Stimulated activated CD4-positive, alpha-beta T cell treated with anti-CD3 and anti-CD28 coated beads, TNF-alpha, amount 100 ng/mL, for 1 hour (primary cell): ENCODE measurements at places on chromosomes 6 and 20.

DNA sequence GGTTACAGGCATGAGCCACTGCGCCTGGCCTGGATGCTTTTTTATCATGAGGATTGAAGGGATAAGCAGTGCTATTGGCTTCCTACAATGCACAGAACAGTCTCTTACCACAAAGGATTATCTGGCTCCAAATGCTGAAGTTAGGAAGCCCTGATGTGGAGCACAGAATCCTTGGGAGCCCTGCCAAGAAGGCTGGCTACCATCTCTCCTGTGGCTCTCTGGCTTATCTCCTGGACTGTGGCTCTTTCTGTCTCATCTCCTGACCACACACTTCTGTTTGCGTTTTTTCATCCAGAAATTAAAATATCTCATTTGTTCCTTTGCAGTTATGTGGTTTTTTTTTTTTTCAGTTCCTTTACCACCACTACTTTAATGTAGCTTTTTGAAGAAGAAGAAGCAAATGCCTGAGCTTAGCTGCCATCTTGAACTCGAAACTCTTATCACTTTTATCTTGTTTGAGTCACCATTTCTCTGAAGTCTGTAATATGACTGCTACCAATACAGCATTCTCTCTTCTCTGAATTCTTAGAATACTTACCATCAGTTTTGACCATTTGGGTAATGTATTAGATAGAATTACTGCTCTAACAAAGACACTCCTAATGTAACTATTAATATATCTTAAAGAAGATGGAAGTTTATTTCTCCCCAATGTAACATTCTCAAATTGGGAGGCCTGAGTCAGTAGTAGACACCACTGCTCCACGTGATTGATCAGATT is 1044.7 kb downstream of the KIF16B start:
- no peak for DNase-seq

- no peak for DNase-seq
These were observed 8.5 kb upstream of the RHAG start for GRCh38 chr6:49645139-49645538.

DNA sequence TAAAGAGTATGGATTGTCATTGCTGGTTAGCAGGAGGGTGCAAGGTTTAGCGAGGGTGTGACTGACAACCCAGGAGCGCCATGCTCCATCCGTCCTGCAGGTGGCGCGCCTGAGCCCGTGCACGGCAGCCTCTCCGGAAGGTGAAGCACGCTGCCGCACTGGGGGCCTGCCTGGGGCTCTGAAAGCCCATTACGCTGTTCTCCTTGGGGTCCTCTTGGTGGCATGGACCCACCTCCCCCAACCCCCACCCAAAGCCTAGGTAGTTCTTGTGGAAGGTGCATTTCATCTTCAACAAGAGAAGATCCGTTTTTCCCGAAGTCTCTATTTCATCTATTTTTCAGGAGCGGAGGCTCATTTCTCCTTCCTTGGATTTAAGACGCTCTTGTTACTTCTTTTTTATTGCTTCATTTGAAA is 197.4 kb upstream of the KCNG1 start:
- DNase-seq: peak; percentile 51

- DNase-seq: no peak
These were observed 198.1 kb upstream of the NRSN1 start for GRCh38 chr6:23927935-23928334.

GRCh38 chr20:59823030-59823423 is 110.4 kb downstream of the SYCP2 start:
- no peak for DNase-seq

DNA sequence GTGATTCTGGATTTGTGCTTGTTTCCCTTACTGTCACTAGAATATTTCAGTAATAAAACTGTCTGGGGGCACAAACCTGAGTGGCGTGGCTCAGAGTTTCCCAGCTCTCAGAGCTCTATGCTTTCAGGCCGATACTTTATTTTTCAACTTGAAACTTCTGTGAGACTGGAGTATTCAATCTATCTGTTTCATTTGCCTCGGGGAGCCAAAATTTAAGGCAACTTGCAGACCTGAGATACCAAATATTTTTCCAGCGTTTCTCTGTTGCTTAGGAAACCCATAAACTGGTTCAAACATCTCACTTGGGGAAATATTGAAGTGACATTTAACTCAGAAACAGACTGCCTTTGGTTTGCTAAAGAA is 74.7 kb downstream of the SOBP start:
- no peak for DNase-seq

- no peak for DNase-seq
These were observed 40.6 kb upstream of the PCMTD2 start for GRCh38 chr20:64214952-64215351.

GRCh38 chr6:169858935-169859351 is 107.5 kb downstream of the ERMARD start:
- DNase-seq: no peak

DNA sequence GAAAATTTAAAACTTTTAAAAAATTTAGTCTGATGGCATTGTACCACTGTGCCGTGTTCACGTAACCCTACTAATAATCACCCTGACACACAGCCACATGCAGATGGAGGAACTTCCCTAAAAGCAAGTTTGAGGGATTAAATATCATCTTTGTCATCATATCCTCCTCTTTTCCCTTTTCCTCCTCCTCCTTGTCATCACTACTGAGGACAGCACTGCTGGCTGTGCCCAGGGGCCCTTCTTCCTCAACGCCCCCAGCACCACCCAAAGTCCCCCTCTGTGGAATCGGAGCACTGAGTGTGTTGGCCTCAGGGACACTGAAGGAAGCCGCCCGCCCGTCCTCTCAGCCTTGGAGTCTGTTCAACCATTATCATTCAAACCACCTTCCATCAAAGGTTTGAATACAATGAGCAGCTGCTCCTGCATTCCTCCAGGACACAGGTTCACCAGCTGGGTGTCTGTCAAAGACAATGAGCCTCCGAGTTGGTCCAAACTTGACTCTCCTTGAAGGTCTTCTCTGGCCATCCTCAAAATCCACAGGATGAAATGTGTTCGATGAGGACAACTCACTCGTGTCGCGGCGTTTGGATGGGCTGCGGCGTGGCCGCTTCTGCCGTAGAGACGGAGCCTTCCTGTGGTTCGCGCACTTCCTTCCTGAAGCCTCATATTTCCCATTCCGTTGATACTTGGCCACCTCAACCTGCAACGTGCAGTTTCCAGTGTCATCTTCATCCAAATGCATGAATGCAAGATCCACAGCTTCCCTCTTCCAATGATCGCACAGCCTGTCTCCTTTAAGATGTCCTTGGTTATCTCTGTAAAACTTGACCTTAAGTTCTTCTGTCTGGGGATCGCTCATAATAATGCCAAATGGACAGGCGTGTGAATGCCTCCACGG is 23.3 kb downstream of the NQO2 start:
- DNase-seq: no peak

GRCh38 chr20:11182720-11183119 is 508.9 kb upstream of the JAG1 start:
- no peak for DNase-seq

DNA sequence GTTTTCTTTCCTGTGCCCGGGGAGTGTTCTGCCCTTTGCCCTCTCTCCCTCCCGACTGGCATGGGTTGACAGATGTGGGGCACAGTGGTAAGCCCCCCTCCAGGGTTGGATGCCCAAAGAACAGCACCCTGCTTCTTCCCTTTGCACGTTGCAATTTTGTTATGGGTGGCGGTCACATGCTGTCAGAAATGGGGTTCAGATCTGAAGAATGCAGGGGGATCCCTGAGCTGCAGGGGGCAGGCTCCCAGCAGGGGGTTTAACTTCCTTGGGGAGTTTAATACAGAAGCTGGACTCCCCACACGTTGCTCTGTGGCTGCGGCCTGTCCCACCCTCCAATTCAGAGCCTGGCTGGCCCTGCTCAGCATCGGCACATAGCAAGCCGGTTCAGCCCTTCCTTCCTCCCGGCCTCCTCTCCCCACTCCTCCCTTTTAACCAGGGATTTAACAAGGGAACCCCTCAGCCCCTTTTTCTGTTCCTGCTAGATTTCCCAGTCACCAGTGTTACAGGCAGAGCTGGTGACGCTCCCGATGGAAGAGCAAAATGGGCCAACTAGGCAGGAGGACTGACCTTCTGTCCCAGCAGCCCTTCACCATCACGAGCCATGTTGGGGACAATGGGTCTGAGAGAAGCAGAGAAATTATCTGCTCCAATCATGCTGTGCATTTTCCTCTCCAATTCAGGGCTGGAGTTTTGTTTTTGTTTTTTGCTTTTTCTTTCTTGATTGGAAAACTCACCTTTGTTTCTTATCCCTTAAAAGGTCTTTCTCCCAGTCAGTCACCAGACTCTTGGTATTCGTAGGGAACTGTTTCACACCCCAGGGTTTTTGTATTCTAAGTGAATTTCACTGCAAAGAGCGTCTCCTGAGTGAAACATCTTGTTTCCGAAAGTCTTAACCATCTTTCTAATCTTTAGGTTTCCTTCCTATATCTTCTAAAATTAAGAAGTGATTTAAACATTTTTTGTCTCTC is 6.8 kb downstream of the FOXF2 start:
- DNase-seq: no peak

DNA sequence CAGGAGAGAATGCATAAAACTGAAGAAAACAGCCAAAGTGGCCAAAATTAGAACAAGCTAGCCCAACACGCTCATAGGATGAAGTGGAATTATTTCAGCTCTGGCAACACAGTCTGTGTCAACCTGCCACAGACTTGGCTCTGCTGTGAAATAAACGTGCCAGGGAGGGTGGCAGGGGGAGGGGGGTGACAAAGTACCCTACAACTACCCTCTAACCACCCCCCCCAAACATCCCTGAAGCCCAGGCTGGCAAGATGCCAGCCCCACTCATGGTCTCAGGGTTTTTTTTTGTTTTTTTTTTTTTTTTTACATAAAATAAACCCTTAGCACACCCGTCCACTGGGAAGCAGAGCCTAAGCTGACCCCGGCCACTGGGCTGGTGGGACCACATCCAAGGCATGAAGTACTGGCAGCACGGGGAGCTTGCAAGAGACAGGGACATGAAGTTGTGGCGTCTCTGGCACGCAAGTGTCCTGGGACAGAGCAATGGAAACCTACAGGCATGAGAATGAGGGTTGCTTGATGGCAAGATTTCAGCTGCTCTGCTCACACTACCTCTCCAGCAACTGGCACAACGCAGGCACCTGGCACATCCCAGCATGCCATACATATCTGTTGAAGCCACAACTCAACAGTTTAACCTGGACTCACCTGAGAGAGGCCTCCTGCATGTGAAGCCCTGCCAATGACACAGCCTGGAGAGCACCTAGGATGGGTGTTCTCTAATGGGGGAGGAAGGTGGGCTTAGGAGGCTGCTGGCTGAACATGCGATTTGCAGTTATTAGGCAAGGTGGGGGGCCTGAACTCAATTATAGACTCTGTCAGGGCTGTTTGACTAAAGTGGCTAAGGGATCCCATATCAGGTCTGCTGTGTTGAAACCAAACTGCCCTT is 76.4 kb downstream of the TRAM2 start:
- no peak for DNase-seq

DNA sequence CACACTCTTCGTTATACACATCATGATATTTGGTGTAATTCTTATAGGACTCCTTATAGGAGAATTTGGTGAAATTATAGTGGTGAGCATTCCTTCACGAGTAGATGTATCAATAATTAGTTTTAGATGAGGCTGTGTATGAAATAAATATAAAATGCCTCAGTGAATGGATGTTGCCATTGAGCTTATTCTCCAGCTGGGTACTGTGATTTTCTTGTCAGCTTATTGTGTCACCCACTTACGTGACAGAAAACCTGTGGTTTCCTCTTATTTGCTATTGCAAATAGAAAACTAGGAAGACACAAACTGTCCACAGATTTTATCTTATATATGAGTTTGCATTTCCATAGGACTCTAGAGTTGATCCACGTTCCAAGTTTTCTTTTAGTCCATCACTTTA is 439.9 kb upstream of the RNF217 start:
- no peak for DNase-seq

DNA sequence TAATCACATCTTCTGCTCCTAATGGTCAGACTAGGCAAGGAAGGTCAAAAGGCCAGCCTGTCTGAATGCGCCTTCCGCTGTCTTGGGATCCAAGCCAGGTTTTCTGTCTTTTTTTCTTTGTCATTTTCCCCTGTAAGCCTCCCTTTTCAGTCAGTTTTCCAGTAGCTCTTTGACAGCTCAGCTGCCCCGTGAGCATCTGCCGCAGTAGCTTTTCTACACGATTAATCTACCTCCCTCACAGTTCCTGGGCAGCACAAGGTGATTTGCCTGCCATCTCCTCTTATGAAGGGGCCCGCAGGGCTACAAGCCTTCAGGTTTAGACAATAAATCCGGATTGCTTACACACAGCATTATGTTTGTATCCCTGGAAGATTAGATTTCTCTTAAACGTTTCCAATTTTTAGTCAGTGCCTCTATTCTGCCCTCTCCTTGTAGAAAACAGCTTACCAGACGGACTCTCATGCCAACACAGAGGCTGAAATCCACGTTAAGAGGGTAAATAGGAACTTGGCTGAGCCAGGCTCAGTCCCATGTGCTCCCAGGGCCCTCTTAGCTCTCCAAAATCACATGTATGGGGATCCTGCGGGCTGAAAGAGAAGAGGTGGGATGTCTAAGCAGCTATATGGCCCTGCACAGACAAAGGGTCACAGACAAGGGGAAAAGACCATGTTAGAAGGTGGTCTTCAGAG is 77.2 kb downstream of the LY86 start:
- no peak for DNase-seq

GRCh38 chr6:17724341-17724740 is 17.6 kb upstream of the NUP153 start:
- no peak for DNase-seq

DNA sequence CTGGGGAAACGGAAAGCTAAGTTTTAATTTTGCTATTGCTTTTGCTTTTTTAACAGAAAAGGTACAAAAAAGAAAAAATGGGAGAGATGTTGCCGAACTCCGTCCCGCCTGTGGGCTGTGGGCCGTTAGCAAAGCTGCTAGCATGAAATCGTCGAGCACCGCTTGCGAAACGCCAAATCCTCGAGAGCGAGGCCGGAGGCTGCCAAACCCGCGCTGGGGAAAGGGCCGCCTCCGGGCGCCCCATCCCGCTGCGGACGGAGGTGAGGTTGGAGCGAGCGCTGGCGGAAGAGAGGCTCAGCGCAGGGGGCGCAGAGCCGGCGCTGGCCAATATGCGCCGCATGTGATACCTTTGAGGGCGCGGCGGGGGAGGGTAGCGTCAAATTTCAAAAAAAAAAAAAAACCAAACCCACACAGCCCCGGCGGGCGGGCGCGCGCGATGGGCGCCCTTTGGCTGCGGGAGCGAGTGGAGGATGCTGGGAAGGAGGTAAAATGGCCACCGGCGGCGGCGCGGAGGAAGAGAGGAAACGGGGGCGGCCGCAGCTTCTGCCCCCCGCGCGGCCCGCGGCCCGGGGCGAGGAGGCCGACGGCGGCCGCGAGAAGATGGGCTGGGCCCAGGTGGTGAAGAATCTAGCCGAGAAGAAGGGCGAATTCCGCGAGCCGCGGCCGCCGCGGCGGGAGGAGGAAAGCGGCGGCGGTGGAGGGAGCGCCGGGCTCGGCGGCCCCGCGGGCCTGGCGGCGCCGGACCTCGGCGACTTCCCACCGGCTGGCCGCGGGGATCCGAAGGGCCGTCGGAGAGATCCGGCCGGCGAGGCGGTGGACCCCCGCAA is at the start of gene ZCCHC3:
Gene ZCCHC3, plus strand, starts transcription at position 473 of the 827 bp plus-strand sequence. Its CDS starts 17 bp downstream, at position 490.
- peak; percentile 64 for DNase-seq
